Activated CD4-positive, alpha-beta T cell treated with anti-CD3 and anti-CD28 coated beads, Interleukin-2, amount 10 ng/mL, durations not matched to agents 7 days and 5 days (primary cell): ENCODE measurements at places on chromosomes 5 and 9. TPM values are rescaled to one million over a fixed set of nuclear protein-coding genes. Genes with fewer than 3 reads are reported as not detected.

The SLC46A2 gene
- total RNA-seq, result not detected

The PCDHA1 gene
- total RNA-seq, result not detected

The ZNF300 gene
- total RNA-seq, result 1.9 TPM

The ARL14EPL gene
- not detected for total RNA-seq

The CIZ1 gene
- total RNA-seq, result 129 TPM

The CDC25C gene
- 19.0 TPM for total RNA-seq

The SLC25A2 gene
- 0.42 TPM for total RNA-seq

The ENTREP1 gene
- total RNA-seq, result not detected

The CAAP1 gene
- 15.1 TPM for total RNA-seq

The PAX5 gene
- total RNA-seq, result 0.12 TPM

The MAPK9 gene
- 47.6 TPM for total RNA-seq

The SGCD gene
- not detected for total RNA-seq

DNA sequence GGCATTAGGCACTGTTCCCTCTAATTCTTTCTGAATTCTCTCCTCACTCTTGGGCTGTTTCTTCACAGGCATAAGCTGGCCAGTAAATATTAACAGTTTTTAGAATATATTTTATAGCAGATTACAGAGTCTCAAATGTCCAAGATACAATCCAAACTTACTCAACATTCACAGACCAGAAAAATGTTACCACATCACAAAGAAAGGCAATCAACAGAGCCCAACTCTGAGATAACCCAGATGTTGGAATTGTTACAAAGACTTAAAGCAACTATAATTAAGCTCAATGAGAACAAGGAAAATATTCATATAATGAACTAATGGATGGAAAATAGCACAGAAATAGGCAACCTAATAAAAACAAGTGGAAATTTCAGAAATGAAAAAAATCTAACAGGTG is 401.1 kb upstream of the RGMB start:
- no peaks in the 10 kb centered on the region for H3K27me3 ChIP-seq
- no peaks in the 10 kb centered on the region for H3K4me1 ChIP-seq
- H3K4me3 ChIP-seq, result no peak overlapping the region
- DNase-seq, result no peak
- H3K27ac ChIP-seq, result no peak overlapping the region

DNA sequence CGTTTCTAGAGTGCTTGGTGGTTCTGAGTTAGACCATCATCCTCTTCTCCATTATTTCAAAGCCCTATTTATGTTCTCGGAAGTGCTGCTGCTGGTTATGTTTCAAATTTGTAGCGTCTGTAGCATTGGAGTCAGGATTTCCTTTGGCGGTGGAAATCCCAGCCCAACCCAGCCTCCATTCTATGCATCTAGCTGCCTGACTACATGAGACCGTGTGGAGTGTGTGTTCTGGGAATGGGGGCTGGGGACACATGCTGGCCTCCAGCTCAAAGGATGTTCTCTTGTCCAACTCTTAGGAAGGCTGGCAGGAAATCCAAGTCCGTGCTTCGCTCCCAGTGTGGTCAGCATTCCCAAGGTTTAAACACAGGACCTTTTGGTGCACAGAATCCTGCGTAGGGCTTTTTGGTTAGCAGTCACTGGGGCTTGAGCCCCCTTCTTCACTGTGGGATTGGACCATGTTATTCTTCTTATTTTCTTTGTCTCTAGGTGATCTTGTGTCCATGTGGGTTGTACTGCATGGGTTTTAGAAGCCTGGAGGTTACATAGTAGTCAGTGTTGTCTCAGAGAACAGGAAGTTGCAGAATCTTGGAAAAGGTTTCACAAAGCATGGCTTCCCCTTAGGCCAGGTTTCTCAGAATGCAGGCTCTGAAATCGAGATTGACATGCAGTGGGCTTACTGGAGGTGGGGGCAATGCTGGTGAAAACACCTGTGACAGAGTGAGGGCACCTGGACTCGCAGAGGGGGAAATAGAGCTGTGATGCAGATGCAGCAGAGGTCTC is 132.2 kb downstream of the ARHGAP26 start:
- H3K27me3 ChIP-seq, result no peaks in the 10 kb centered on the region
- DNase-seq, result no peak
- H3K27ac ChIP-seq, result no peak overlapping the region
- H3K36me3 ChIP-seq, result peaks cover 30% of the 10 kb centered on the region

GRCh38 chr9:77512876-77513275 is 135.2 kb downstream of the GNA14 start:
- DNase-seq, result no peak
- H3K27ac ChIP-seq, result no peak overlapping the region
- no peak overlapping the region for H3K4me3 ChIP-seq
- H3K27me3 ChIP-seq, result no peaks in the 10 kb centered on the region
- peaks cover 8% of the 10 kb centered on the region for H3K4me1 ChIP-seq
- H3K36me3 ChIP-seq, result no peaks in the 10 kb centered on the region

GRCh38 chr9:90741036-90741435 is 60.6 kb upstream of the SYK start:
- DNase-seq, result no peak
- no peaks in the 10 kb centered on the region for H3K4me1 ChIP-seq
- H3K27ac ChIP-seq, result no peak overlapping the region
- peaks cover 9% of the 10 kb centered on the region for H3K27me3 ChIP-seq

GRCh38 chr5:5492087-5492933 is 69.8 kb downstream of the ICE1 start:
- peak overlapping the region; percentile 15 for H3K4me3 ChIP-seq
- H3K36me3 ChIP-seq, result peaks cover 9% of the 10 kb centered on the region
- H3K4me1 ChIP-seq, result peaks cover 21% of the 10 kb centered on the region
- peak overlapping the region; percentile 65 for H3K27ac ChIP-seq
- H3K27me3 ChIP-seq, result peaks cover 15% of the 10 kb centered on the region

- no peak overlapping the region for H3K27ac ChIP-seq
- H3K36me3 ChIP-seq, result no peaks in the 10 kb centered on the region
- no peaks in the 10 kb centered on the region for H3K4me1 ChIP-seq
- no peak for DNase-seq
- no peak overlapping the region for H3K4me3 ChIP-seq
These were observed 163.3 kb upstream of the TBC1D2 start for GRCh38 chr9:98418578-98419259.

DNA sequence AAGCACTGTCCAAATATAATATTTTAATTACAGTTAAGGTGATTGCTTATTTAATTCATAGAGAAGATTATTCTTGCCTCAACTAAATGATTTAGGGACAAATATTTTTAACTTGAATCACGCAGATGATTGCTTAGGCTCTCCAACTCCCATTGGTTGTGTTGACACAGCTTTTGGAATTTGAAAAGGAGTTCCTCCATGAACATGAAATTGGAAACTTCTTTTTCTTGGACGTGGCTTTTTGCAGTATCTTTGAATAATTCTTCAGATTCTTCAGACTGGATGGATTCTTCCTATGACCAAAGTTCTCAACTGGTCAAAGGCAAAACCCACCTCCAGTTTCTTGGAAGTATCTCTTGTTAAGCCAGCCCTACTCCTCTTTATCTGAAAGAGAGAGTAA is 456.4 kb upstream of the KLF4 start:
- H3K27me3 ChIP-seq, result no peaks in the 10 kb centered on the region
- no peak overlapping the region for H3K27ac ChIP-seq
- DNase-seq, result no peak
- no peaks in the 10 kb centered on the region for H3K36me3 ChIP-seq
- H3K4me1 ChIP-seq, result no peaks in the 10 kb centered on the region

DNA sequence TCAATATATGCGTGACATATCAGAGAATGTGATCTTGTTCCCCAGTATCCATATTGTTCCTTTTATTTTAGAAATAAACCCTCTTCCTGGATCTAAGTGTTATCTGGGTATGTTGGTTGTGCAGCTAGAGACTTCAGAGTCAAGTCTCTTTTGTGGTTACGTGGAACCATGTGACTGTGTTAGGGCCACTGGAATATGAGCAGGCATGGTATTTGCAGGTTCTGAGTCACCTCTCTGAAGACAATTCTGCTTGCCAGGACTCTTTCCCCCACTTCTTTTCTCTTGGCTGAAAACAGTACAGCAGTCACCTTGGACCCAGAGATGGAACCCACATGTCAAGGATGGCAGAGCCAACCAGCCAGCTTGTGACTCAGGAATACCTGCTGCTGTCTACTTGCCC is 59.7 kb downstream of the ATP10B start:
- no peaks in the 10 kb centered on the region for H3K36me3 ChIP-seq
- H3K4me3 ChIP-seq, result no peak overlapping the region
- no peak overlapping the region for H3K27ac ChIP-seq
- no peak for DNase-seq
- H3K4me1 ChIP-seq, result no peaks in the 10 kb centered on the region

GRCh38 chr5:83281658-83282057 is 189.9 kb upstream of the VCAN start:
- no peaks in the 10 kb centered on the region for H3K36me3 ChIP-seq
- DNase-seq, result no peak
- H3K4me3 ChIP-seq, result no peak overlapping the region
- no peaks in the 10 kb centered on the region for H3K27me3 ChIP-seq
- no peak overlapping the region for H3K27ac ChIP-seq
- no peaks in the 10 kb centered on the region for H3K4me1 ChIP-seq

- H3K4me1 ChIP-seq, result peaks cover 10% of the 10 kb centered on the region
- no peak overlapping the region for H3K4me3 ChIP-seq
- H3K27ac ChIP-seq, result no peak overlapping the region
- DNase-seq, result no peak
- H3K36me3 ChIP-seq, result peaks cover 1% of the 10 kb centered on the region
These were observed 3.4 kb upstream of the FGFR4 start for GRCh38 chr5:177083357-177083756.

GRCh38 chr9:123796618-123797484 is 133.1 kb downstream of the DENND1A start:
- no peaks in the 10 kb centered on the region for H3K27me3 ChIP-seq
- peaks cover 11% of the 10 kb centered on the region for H3K4me1 ChIP-seq
- DNase-seq, result no peak
- H3K4me3 ChIP-seq, result peak overlapping the region; percentile 19
- H3K36me3 ChIP-seq, result no peaks in the 10 kb centered on the region
- no peak overlapping the region for H3K27ac ChIP-seq

- H3K27me3 ChIP-seq, result peaks cover 3% of the 10 kb centered on the region
- H3K4me1 ChIP-seq, result no peaks in the 10 kb centered on the region
- H3K27ac ChIP-seq, result no peak overlapping the region
- H3K4me3 ChIP-seq, result no peak overlapping the region
These were observed 87.6 kb upstream of the COL5A1 start for GRCh38 chr9:134553996-134554372.

GRCh38 chr5:567664-568060 is 43.4 kb upstream of the SLC9A3 start:
- H3K4me1 ChIP-seq, result no peaks in the 10 kb centered on the region
- no peak overlapping the region for H3K4me3 ChIP-seq
- H3K27me3 ChIP-seq, result peaks cover 14% of the 10 kb centered on the region
- H3K36me3 ChIP-seq, result no peaks in the 10 kb centered on the region

GRCh38 chr5:31757806-31758205 is 118.9 kb downstream of the PDZD2 start:
- no peak for DNase-seq

- no peaks in the 10 kb centered on the region for H3K4me1 ChIP-seq
- H3K27me3 ChIP-seq, result peaks cover 43% of the 10 kb centered on the region
- H3K27ac ChIP-seq, result no peak overlapping the region
These were observed 151.1 kb upstream of the CDKN2B start for GRCh38 chr9:22160221-22160620.

DNA sequence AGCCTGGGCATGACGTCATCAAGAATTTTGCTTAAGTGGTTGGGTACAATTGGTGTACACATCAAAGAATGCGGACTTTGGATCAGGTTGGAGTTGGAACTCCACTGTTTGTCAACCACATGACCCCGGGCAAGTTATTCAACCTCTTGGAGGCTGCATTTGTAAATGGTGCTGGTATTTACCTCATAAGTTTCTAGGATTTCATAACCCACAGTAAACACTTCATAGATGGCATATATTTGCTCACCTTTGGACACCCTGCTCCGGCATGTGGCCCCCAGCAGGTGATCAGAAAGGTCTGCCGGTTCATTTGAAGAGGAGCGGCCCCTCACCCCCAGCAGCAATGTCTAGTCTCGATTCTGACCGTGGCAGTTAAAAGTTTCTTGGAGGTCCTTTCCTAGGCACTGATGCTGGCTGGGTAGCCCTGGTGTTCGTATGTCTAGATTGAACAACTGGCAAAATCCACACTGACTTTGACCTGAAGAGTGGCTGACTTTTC is 60.6 kb downstream of the IL6ST start:
- H3K36me3 ChIP-seq, result peaks cover 25% of the 10 kb centered on the region
- no peak overlapping the region for H3K4me3 ChIP-seq
- H3K27me3 ChIP-seq, result no peaks in the 10 kb centered on the region
- no peak for DNase-seq

DNA sequence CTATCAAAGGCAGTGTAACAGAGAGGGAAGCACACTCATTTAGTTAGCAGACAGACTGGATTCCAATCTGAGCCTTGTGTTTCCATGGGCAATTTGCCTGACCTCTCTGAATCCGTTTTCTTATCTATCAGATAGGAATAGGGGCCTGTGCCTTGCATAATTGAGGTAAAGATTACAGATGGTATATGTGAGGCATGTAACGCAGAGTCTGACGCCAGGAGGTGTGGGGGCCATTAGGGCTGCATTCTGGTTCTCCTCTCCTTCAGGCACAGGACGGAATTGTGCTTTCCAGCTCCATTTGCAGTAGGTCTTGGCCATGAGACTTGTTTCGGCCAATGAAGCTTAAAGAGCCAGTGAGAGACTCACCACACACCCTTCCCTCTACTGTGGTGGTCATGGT is 97.6 kb downstream of the FRMD3 start:
- H3K27ac ChIP-seq, result no peak overlapping the region
- H3K36me3 ChIP-seq, result no peaks in the 10 kb centered on the region
- no peaks in the 10 kb centered on the region for H3K4me1 ChIP-seq
- H3K4me3 ChIP-seq, result no peak overlapping the region

DNA sequence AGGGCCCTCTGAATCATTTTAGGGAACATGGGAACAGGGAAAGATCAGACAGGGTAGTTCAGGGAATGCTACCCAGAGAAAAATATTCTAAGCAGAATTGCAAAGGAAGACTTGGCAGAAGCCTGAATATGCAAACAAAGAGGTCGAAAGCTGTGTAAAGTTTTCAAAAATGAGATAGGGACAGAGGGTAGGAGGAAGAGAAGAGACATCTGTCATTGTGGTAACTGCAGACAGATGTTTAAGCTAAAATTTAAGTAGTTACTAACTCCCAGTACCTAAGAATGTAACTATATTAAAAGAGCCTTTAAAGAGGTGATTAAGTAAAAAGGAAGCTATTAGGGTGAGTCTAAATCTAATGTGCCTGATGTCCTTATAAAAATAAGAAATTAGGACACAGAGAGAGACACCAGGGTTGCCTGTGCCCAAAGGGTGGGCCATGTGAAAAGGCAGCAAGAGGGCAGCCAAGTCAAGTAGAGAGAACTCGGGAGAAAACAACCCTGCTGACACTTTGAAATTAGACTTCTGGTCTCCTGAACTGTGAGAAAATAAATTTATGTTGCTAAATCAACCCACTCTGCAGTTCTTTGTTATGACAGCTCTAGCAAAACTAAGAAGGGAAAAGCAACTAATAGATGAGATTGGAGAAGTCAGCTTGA is 1647.4 kb upstream of the C9orf72 start:
- no peaks in the 10 kb centered on the region for H3K36me3 ChIP-seq
- DNase-seq, result no peak
- H3K4me3 ChIP-seq, result no peak overlapping the region
- H3K27me3 ChIP-seq, result peaks cover 1% of the 10 kb centered on the region
